Kidney epithelial cell (primary cell): ENCODE measurements at places on chromosomes 16 and 17.

- no peak for DNase-seq
Observed at GRCh38 chr17:62781356-62781755, 26.8 kb downstream of the MARCHF10 start.

- DNase-seq, result no peak
Observed at GRCh38 chr17:82228842-82229697, at the start of gene SLC16A3. Gene SLC16A3 (plus strand): TSS chr17:82229042. CDS start chr17:82236009, 6,967 bp downstream.

GRCh38 chr17:73851921-73852320 is 207.7 kb upstream of the SDK2 start:
- DNase-seq, result no peak

DNA sequence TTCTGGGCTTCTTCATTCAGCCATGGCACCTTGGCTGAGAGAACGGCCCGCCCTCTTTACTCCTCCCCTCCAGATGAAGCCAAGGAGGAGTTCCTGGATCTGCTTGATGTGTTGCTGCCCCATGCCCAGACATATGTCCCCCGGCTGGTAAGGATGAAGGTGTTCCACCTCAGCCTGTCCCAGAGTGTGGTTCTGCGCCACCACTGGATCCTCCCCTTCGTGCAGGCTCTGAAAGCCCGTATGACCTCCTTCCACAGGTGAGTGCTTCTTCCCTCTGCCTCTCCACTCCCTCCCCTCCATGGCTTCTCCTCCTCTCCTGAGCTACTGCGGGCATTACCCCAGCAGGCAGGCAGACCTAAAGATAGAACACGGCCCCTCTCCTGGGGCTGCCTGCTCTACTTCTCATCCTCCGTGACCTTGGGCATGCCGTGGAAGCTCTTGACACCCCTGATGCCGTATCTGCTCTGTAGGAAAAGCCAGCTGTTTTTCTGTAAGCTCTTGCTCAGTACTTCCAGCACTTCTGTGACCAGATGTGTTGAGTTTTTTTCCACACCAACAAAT is 8.7 kb downstream of the USB1 start:
- DNase-seq, result no peak

- no peak for DNase-seq
Observed at GRCh38 chr16:77491091-77491490, 56.3 kb upstream of the ADAMTS18 start.

- no peak for DNase-seq
Observed at GRCh38 chr17:66240630-66241029, 11.4 kb upstream of the APOH start.

- no peak for DNase-seq
Observed at GRCh38 chr16:87064731-87065445, 252.3 kb downstream of the C16orf95 start.

- DNase-seq, result no peak
Observed at GRCh38 chr17:77948690-77949114, 9.8 kb upstream of the TNRC6C start.

- DNase-seq, result peak; percentile 42
Observed at GRCh38 chr17:10729334-10730193, at the start of gene TMEM220. Gene TMEM220 (minus strand): TSS chr17:10730023. CDS start chr17:10729851, 172 bp downstream.

DNA sequence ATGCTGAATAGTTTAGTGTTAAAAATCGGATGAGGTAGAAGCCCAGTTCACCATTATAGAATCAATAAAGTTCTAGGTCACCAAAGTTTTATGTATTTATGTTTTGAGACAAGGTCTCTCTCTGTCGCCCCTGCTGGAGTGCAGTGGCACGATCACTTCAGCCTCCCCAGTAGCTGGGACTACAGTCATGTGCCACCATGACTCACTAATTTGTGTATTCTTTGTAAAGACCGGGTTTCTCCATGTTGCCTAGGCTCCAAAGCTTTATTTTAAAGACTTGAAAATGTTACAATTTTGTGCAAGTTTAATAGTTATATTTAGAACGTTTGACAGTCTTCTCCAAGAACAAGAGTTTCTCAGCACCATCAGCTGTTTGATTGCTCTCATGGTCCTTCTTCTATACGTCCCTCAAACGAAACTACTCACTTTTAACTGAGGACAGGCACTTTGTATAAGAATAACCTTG is 32.1 kb downstream of the NDE1 start:
- DNase-seq, result peak; percentile 42

DNA sequence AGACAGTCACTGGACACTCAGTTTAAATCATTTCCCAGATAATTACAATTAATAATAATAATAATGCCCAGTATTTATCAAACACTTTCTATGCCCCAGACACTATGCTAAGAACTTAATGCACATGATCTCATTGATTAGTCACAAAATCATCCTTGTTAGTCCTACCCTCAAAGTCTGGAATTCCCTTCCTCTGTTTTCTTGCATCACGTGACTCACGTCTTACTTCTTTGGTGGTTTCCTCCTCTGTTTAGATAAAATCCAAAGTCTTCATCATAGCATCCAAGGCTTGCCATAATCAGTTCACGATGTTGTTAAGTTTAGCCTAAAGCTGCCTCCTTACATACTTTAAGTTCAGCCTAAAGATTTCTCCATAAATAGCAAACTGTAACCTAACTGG is 471.9 kb downstream of the PMP22 start:
- no peak for DNase-seq

DNA sequence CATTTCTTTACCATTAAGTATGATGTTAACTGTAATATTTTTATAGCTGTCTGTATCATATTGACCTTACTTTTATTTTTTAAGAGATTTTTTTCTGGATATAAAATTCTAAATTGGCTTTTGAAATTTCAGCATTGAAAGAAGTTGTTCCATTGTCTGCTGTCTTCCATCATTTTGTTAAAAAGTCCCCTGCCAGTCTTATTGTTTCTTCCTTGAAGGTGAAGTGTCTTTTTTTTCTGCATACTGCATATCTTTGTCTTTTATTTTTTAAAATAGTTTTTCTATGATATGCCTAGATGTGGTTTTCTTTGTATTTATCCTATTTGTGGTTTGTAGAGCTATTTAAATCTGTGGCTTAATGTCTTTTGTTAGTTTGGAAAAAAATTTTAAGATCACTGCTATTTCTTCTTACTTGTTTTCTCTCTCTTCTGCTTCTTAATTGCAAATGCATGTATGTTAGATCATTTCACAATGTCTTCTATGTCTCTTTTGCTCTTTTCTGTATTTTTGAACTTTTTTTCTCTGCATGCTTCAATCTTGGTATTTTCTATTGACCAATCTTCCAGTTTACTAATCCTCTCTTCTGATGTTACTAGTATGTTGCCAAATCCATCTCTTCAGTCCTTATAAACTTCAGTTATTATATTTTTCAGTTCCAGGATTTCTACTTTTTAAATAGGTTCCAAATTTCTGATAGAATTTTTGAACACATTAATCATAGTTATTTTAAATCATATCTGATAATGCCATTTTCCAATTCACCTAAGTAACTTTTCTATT is 20.2 kb downstream of the IL21R start:
- no peak for DNase-seq

DNA sequence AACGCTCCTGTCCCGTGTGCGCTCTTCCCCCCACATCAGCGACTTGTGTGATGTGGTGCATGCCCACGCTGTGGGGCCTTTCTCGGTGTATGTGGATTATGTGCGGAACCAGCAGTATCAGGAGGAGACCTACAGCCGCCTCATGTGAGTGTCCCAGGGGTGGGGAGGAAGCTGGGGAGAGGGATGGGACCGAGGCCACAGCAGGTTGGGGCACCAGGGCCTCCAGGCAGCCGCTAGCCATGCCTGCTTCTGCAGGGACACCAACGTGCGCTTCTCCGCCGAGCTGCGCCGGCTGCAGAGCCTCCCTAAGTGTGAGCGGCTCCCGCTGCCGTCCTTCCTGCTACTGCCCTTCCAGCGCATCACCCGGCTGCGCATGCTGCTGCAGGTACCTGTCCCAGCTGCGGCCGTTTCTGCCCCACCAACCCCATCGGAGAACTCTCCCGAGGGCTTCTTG is 5.8 kb downstream of the ARHGEF15 start:
- no peak for DNase-seq

- DNase-seq, result no peak
Observed at GRCh38 chr17:57612202-57613071, 132.7 kb downstream of the CCDC182 start.

- DNase-seq, result no peak
Observed at GRCh38 chr17:11094331-11094730, 146.7 kb upstream of the SHISA6 start.

DNA sequence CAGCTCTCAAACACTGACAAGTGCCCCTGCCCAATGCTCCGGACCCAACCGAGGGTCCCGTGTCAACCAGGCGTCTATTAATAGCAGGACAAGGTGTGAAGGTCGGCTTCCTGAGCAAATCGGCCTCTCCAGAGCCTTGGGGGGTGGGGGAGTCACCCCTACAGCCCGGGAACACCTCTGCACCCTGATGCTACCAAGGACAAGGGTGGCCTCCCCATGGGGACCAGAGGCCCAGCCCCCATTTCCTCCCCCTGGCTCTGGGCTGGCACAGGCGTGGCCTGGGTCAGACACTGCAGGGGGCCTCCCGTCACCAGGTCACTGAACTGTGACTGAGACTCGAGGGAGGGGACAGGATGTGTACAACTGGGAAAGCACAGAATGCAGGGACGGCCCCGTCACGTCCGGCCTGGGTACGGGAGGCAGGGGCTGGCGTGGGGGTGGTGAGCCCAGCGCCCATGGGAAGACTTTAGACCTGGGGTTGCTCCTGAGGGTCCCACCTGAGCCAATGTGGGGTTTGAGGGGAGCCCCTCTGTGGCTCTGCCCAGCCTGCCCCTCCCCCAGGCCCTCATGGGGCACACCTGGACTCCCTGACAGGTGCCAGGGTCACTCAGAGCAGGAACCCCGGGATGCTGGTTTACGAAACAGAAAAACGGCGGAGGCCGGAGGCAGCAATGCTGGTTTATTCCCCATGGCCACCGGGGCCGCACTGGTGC is 579 bp upstream of the CYBA start:
- DNase-seq, result peak; percentile 62

GRCh38 chr16:12874186-12874585 is 27.2 kb upstream of the SHISA9 start:
- DNase-seq, result peak; percentile 44

DNA sequence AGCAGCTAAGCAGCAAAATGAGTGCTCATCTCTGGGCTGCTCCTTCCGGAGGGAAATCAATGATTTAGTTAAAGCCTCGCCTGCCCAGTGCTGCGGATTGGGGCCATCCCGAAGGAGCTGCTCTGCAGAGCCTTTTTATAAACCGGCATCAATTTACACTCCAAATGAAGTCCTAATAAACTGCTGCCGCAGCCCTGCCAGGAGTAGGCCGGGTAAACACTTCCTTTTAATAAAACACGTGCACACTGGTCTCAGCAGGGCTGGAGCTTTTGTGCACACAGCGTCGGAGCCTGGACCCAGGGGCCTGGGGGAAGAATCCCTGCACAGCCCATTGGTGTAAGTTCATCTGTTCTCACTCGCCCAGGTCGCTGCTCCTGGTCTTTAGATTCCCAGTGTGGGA is 79.6 kb upstream of the HS3ST2 start:
- no peak for DNase-seq

DNA sequence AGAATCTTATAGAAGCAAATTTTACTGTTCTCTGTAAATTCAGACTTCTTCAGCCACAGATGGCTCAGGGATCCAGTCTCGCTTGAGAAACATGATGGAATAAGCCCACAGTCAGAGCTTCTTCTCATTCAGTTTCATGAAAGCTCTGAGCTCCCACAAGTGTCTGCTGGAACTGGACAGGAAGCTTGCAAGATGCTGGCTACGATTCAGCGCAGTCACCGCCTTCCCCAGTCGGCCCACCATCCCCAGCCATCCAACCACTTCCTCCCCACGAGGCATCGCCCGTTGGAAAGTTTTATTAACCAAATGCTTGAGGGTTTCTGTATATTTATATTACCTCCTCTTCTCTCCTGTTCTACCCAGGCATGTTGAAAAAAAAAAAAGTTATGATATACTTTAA is 171.7 kb downstream of the ZFHX3 start:
- DNase-seq, result peak; percentile 14

DNA sequence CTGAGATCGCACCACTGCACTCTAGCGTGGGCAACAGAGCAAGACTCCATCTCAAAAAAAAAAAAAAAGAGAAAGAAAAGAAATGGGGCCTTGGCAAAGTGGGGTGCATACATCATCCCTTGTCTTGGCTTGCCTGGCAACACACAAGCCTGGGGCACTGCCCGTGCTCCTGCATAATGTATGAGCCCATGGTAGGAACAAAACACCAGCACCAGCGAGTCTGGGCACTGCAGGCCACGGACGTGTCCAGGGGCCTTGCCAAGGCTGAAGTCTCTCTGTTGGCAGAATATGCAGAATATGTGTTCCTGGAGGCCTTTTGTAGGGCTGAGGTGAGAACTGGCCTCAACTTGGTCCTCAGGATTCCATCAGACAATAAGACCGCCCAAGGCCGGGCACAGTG is 15.7 kb upstream of the ALDOA start:
- DNase-seq, result no peak

- DNase-seq, result no peak
Observed at GRCh38 chr16:85510041-85510659, 103.0 kb upstream of the GSE1 start.

GRCh38 chr16:72111657-72112451 is 18.2 kb downstream of the DHX38 start:
- no peak for DNase-seq

DNA sequence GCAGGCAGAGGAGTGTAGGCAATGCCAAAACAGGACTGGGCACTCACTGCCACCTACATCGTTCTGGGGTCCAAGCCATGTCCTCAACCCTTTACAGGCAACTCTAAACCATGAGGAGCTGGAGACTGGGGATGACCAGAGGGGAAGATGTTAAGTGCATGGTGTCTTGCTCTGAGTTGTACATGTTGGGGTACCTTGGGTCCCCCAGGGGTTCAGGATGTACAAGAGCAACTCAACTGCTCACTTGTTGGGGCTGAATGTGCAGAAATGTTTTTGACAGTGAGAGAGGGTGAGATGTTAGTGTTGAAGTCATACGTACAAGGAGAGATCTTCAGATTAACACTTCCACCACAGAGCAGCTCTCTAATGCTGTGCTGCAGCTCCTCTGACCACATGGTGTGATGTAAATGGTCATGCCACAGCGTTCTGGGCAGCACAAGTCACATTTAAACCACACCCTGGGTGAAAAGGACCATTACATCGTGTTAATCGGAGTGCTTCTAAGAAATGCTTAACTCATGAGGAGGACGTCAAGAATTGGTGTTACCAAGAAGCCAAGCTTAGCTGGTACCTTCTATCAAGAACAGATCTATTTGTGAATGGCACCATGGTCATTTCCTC is 2.4 kb downstream of the CCL18 start:
- DNase-seq, result no peak

- DNase-seq, result peak; percentile 92
Observed at GRCh38 chr17:35254107-35254773, 11.4 kb downstream of the SLFN5 start.

- DNase-seq, result no peak
Observed at GRCh38 chr16:71796501-71797097, 12.0 kb downstream of the AP1G1 start.
